Lower leg skin (tissue), 4 donors: ENCODE measurements at places on chromosomes 16 and 17.

GRCh38 chr17:1648963-1649843 lies 463 bp downstream of the RILP start:
- peak; percentile 91 for DNase-seq

- DNase-seq, result no peak
These were observed 2.0 kb upstream of the CCDC42 start for GRCh38 chr17:8746501-8747236.

- DNase-seq, result no peak
These were observed 37.6 kb upstream of the ABCC11 start for GRCh38 chr16:48284772-48285409.

GRCh38 chr17:58818654-58819053 lies 63.0 kb downstream of the PPM1E start:
- no peak for DNase-seq

GRCh38 chr17:56478836-56479447 lies 114.6 kb upstream of the NOG start:
- DNase-seq, result no peak

DNA sequence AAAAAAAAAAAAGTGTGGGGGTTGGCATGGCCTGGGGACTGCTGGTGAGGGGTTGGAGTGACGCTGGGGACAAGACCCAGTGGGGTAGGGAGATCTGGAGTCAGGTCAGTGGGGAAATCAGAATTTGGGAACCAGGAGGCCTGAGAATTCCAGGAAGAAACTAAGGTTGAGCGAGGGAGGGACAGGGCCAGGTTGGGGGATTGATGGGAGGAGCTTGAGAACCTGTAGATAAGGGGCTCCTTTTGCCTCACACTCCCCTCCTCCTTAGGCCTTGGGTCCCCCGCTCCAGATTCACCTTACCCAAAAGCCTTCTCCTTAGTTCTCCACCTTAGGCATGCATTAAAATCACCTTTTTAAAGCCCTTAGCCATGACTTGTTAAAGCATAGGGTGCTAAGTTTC lies 8.3 kb upstream of the PYDC1 start:
- no peak for DNase-seq

DNA sequence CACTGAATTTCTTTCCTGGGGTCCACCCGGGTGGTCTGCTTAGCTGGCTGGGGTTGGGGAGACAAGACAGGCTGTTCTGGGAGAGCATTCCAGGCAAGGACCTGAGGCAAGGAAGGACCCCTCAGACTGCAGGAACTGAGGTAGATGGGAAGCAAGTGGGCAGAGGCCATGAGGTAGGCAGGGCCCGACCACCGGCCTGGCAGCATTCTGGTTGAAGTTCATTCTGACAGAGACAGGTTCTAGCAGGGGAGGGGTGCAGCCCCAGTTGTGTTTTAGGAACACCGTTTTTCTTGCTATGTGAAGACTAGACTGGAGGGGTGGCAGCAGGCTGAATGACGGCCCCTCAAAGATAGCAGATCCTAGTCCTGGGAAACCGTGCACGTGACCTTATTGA lies 17.5 kb downstream of the B9D1 start:
- DNase-seq, result no peak

- DNase-seq, result no peak
These were observed 20.3 kb upstream of the HOXB9 start for GRCh38 chr17:48646183-48647102.

DNA sequence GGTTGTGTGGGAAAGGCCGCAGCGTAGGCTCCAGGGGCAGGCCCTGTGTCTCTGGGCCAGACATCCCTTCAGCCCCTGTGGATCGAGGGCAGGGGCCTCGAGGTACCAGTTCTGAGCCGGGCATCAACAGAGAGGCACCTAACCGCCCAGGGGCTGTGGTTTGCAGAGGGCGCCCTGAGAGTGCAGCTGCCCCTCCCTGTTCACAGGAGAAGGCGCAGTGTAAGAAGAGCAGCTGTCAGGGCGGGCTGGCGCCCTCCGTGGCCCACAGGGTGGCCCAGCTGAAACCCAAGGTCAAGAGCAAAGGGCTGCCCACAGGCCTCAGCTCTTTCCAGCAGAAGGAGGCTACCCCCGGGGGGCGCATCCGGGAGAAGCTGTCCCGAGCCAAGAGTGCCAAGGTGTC lies 56.5 kb downstream of the ACTG1 start:
- DNase-seq, result no peak

GRCh38 chr16:53581784-53582183 lies 78.8 kb upstream of the AKTIP start:
- no peak for DNase-seq

GRCh38 chr17:1217089-1217385 lies 37.3 kb upstream of the ABR start:
- DNase-seq, result no peak

DNA sequence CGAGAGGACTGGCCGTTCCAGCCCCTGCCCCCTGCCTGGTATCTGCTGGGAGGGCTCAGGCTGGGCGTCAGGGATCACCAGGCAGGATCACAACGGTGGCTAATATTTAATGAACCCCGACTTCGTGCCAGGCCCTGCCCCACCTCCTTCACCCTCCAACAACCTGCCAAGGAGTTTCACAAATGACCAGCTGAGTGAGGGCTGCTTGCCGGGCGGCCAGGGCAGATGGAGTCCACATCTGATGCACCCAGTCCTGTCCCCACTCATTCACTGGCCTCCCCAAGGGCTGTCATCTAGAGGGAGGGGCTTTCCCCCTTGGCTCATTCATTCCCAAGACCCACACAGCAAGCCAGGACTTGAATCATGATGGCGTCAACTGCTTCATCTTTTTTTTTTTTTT lies 17.5 kb downstream of the UBALD1 start:
- DNase-seq, result no peak

DNA sequence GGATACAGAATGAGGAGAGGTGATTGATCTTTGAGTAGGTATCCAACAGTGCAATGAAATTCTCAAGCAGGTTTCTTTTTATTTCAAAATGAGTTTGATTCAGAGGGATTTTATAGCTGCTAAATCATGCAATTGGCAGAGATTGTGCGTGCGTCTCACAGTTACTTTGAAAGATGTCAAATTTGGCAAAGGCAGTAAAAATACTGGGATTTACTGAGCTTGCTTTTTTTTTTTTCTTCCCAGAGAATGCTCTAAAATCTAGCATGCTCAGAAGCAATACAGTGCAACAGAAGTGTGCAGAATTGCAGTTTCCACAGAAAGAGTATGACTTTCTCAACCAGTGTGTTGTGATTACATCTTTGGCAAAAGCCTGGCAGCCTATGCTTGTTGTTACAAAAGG lies 410.7 kb upstream of the GOT2 start:
- no peak for DNase-seq

GRCh38 chr17:67285360-67285759 lies 40.4 kb upstream of the HELZ start:
- DNase-seq, result no peak

- peak; percentile 77 for DNase-seq
These were observed 150.3 kb downstream of the KCNJ18 start for GRCh38 chr17:21842332-21843317.

DNA sequence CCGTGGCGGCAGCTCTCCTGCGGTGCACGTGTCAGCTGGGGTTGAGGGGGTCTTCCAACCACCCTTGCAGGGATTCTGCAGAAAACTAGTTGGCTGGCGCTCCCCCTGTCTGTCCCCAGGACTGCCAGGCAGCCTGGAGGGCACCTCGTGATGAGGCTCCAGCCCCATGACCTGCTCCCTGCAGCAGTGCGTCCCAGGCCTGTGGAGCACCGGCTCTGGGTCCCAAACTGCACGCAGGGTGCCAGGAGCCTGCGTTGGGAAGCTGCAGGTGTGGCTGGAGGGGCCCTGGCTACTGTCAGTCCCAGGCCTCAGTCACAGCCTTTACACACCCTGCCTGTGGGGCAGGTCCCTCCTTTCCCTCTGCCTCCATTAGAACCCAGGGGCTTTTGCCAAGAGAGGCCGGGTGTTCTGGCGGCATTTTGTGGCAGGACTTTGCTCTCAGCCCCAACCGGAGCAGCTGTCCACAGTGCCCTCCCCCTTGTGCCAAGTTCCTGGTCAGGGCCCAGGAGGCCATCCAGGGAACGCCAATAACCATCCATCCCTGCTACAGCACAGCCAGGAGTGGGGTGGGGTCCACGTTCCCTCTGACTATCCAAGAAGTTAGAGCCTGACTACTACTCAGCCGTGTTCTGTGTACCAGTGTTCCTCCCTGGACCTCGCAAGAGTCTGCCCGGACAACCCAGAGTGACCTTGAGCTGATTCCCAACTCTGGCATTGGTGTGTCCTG lies 9.2 kb downstream of the CHMP6 start:
- peak; percentile 83 for DNase-seq

- no peak for DNase-seq
These were observed 20.9 kb upstream of the CPSF4L start for GRCh38 chr17:73282629-73283028.

- no peak for DNase-seq
These were observed 11.3 kb upstream of the AXIN2 start for GRCh38 chr17:65572581-65573281.

- DNase-seq, result no peak
These were observed 179.4 kb upstream of the IRX6 start for GRCh38 chr16:55144651-55145050.

GRCh38 chr16:89093602-89094251 lies at the start of gene ACSF3:
Gene ACSF3 (plus strand): TSS chr16:89093852. CDS start chr16:89100682, 6,830 bp downstream.
- DNase-seq, result peak; percentile 90

DNA sequence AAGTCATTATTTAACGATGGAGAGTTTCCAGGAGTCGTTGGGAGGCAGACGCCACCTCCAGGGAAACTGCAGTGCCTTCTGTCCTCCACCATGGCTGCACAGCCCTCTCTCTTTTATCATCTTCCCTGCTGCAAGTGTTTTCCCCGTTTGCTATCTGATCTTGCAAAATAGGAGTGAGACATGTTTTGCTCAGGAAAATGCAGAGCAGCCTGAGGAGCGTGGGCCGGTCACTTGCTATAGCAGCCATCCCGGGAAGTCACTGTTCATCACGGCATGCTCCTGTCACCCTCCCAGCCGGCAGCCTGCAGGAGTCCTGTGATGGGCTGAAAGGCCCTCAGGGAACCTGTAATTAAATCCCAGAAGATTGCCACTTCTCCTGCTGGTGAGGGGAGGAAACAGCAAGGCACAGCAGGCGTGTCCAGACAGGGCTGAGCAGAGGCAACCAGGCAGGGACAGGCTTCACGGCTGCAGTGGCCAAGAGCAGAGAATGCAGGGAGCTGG lies 143.1 kb downstream of the GSG1L start:
- no peak for DNase-seq

- DNase-seq, result no peak
These were observed 177.5 kb downstream of the VPS53 start for GRCh38 chr17:537133-537532.

DNA sequence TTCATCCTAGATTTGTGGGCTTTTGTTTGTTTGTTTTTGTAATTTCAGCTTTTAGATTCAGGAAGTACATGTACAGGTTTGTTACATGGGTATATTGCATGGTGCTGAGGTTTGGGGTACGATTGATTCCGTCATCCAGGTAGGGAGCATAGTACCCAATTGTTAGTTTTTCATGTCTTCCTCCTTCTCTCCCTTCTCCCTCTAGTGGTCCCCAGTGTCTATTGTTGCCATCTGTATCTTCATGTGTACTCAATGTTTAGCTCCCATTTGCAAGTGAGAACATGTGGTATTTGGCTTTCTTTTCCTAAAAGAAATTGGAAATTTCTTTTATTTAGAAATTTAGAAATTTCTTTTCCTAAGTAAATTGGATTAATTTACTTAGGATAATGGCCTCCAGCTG lies 37.1 kb upstream of the BCAS3 start:
- no peak for DNase-seq

DNA sequence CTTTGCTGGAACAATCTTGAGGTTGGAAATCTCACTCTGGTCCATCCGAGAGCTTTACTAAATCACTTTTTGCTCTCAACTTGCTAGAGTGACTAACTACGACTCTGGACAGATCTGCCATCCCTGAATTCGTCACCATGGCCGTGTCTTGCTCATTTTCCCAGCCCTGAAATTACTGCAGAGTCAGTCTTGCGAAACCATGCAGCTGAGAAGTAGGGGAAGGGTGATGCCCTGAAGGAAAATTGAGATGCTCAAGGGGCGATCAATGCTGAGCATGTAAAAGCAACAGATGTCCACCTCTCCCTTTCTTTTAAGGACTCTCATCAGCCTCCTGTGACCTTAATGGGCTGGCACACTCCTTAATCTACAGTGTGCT lies 18.8 kb downstream of the PCTP start:
- DNase-seq, result peak; percentile 88

DNA sequence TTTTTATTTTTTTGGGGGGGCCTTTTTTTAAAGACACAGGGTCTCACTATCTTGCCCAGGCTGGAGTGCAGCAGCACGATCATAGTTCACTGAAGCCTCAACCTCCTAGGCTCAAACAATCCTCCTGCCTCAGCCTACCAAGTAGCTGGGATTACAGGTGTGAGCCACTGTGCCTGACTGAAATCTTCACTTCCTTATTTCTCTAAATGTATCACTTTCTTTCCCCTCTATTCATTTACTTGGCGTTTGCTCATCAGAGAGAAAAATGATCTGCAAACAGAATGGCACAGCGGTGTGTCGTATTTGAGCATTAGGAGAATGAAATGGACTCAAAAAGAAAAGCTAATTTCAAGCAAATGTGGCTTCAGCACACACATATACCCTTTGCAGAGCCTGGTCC lies 44.3 kb upstream of the CDH5 start:
- DNase-seq, result no peak

GRCh38 chr17:38710604-38710962 lies 5.5 kb downstream of the MLLT6 start:
- no peak for DNase-seq

DNA sequence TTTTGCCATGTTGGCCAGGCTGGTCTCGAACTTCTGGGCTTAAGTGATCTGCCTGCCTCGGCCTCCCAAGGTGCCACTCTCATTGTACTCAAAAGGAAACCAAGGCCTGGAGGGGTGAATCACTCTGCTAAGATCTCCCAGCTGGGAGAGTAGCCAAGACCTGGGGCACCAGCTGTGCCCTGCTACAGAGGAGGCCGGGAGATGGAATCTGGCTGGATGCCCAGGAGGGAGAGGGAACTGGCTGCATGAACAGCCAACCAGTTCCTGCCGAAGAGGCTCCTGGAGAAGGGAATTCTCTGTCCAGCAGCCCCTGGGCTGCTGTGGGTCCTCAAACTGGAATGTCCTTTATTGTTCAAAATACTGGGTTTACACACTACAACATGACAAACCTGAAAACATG lies 238.7 kb upstream of the CIBAR2 start:
- peak; percentile 96 for DNase-seq

- no peak for DNase-seq
These were observed 256.6 kb downstream of the RBFOX3 start for GRCh38 chr17:79354173-79354820.

- DNase-seq, result no peak
These were observed 742.1 kb upstream of the SOX9 start for GRCh38 chr17:71378741-71379140.

DNA sequence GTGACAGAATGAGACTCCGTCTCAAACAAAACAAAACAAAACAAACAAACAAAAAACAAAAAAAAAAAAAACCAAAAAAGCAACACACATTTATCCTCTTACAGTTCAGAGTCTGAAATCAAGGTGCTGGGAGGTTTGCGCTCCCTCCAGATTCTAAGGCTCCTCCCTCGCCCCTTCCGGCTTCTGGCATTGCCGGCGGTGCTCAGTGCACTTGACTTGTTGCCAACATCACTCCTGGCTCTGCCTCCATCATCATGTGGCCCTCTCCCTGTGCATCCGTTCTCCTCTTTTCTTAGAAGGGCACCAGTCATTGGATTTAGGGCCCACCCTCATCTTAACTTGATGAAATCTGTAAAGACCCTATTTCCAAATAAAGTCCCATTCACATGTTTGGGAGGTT lies 73.8 kb downstream of the RBFOX3 start:
- DNase-seq, result no peak

GRCh38 chr17:40307001-40307730 lies 1.8 kb upstream of the RARA start:
- no peak for DNase-seq
